ENCODE measurements at places on chromosomes 7 and 10. TPM values are rescaled to one million over a fixed set of nuclear protein-coding genes. Genes with fewer than 3 reads are reported as not detected.

The GIMAP1 gene
- total RNA-seq: not detected

- H3K4me1 ChIP-seq: no peaks in the 10 kb centered on the region
- DNase-seq: no peak
- H3K4me3 ChIP-seq: no peak overlapping the region
- H3K27me3 ChIP-seq: no peaks in the 10 kb centered on the region
- no peak overlapping the region for H3K27ac ChIP-seq
- H3K36me3 ChIP-seq: no peaks in the 10 kb centered on the region
These were observed 805.4 kb upstream of the SORCS1 start for GRCh38 chr10:107969936-107970335.

- H3K4me1 ChIP-seq: no peaks in the 10 kb centered on the region
- H3K36me3 ChIP-seq: peaks cover 13% of the 10 kb centered on the region
- H3K27ac ChIP-seq: no peak overlapping the region
These were observed 161.1 kb downstream of the CRPPA start for GRCh38 chr7:16260236-16260728.

The ORC5 gene
- total RNA-seq: 17.3 TPM

DNA sequence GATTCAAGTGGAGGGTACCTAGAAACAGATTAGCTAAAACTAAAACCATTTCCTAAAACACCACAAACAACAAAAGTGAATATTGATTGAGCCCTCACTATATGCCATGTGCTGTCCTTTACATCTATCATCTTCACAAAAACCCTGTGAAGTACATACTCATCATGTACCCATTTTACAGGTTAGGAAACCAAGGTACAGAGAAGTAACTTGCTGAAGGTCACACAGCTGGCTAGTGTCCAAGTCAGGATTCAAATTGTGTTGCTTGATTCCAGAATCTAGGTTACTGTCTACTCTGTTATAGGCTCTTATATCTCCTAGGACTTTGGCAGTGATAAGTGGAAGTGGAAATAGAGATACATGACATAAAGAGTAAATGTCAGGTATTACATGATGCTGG is 463.8 kb downstream of the LRMDA start:
- H3K27ac ChIP-seq: no peak overlapping the region
- no peaks in the 10 kb centered on the region for H3K4me1 ChIP-seq
- no peaks in the 10 kb centered on the region for H3K36me3 ChIP-seq
- peaks cover 2% of the 10 kb centered on the region for H3K27me3 ChIP-seq
- no peak for DNase-seq

DNA sequence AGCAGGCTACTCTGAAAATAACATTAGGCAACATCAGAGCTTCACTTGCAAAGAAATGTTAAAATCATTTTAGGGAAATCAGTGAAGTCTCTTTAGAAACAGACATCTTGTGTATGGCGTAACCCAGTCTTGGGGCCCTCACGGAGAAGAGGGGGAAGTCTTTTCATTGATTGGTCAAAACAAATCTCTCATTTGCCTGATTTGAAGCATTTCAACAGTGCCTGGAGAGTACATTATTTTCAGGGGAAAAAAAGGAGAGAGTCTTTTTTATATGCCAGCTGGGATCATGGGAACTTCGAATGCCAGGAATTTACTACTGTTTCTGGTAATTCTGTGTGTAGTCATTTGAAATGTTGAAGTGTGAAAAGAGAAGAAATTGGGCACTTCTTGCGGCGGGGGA is 471.4 kb downstream of the PLXDC2 start:
- no peak overlapping the region for H3K27ac ChIP-seq
- H3K36me3 ChIP-seq: no peaks in the 10 kb centered on the region
- no peaks in the 10 kb centered on the region for H3K27me3 ChIP-seq
- no peak overlapping the region for H3K4me3 ChIP-seq

DNA sequence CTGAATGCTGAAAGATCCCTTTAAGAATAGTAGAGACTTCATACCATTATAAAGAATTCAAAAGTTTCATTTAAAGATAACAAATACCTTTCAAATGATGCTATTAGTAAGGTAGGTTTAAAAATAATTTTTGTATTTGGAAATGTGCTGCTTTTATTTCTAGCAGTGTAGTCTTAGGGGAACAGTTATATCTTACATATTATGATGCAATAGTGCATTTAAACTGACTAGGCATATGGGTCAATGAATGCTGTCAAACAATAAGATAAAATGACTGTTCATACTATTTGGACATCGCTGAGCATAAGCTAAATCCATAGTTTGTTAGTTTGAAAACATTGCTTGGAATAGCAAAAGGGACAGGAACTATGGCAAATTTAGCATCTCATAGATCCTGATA is 354.8 kb upstream of the SEMA3A start:
- H3K36me3 ChIP-seq: no peaks in the 10 kb centered on the region
- no peaks in the 10 kb centered on the region for H3K27me3 ChIP-seq
- no peak for DNase-seq
- H3K4me1 ChIP-seq: peaks cover 21% of the 10 kb centered on the region

Data from HFFc6 (cell line).